ENCODE measurements at places on chromosomes 4 and X.
A peak's percentile ranks its signal among the peaks of the same experiment; 100 is the strongest.

- DNase-seq: peak; percentile 6
Measured at GRCh38 chrX:150486011-150486410, 82.4 kb upstream of the MTM1 start.

GRCh38 chr4:107213880-107214279 is 177.8 kb upstream of the DKK2 start:
- no peak for DNase-seq

DNA sequence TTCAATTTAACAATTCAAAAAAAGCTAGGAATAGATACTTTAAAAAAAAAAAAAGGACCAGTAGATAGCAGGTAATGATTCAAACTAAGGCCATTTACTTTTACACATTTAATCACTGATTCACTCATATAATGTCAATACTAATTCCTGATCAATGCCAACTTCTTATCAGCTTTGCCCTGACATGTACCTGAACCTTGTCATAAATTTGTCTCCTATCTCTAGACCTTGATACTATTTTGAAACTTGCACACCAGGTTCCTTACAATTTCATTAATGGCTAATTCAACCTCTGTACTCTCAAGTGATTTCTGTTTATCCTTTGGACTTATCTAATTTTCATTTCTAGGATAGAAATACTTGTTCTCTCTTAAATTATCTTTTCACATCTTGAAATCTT is 55.4 kb downstream of the UGT2B4 start:
- no peak for DNase-seq

- DNase-seq: no peak
Measured at GRCh38 chr4:174058846-174059245, 224.6 kb downstream of the FBXO8 start.
